ENCODE measurements at places on chromosomes 5 and 9. TPM values are rescaled to one million over a fixed set of nuclear protein-coding genes. Genes with fewer than 3 reads are reported as not detected.

Gene RGP1
- polyA plus RNA-seq: 21.9 TPM

Gene CDH9
- 6.2 TPM for polyA plus RNA-seq

Gene TSLP
- polyA plus RNA-seq: 0.14 TPM

Gene DOCK2
- polyA plus RNA-seq: 5.8 TPM

Gene ARL14EPL
- polyA plus RNA-seq: not detected

DNA sequence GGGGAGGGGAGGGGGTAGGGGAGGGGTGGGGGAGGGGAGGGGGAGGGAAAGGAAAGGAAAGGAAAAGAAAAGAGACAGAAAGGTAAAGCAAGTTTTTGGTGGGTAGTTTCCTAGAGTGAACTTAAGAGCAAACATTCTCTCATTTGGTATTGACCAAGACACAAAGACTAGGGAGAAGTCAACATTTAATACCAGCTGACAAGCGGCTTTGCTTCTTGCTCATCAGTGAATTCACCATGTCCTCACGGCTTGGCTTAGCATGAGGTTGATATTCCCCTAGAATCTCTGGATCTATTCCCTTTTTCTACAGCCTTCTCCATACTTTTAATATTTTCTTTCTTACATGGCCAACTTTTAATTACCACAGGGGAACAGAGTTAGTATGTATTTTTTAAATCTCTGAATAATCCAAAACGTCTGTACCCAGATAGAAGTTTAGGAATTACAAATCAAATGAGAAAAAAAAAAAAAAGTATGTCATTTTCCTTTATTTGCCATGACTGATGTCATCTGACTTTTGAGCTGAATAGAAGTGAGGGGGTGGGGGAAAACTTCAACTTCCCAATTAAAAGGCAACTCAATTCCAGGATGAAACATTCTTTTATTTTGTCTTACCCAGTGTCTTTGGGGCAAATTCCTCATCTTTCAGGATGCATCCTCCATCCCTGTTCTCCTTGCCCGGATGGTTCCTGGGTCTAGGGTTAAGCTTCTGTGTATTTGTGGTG lies 40.1 kb upstream of the GLIS3 start:
- H3K4me1 ChIP-seq: no peaks in the 10 kb centered on the region
- H3K36me3 ChIP-seq: no peaks in the 10 kb centered on the region
- H3K27ac ChIP-seq: no peak overlapping the region
- H3K4me3 ChIP-seq: no peak overlapping the region

DNA sequence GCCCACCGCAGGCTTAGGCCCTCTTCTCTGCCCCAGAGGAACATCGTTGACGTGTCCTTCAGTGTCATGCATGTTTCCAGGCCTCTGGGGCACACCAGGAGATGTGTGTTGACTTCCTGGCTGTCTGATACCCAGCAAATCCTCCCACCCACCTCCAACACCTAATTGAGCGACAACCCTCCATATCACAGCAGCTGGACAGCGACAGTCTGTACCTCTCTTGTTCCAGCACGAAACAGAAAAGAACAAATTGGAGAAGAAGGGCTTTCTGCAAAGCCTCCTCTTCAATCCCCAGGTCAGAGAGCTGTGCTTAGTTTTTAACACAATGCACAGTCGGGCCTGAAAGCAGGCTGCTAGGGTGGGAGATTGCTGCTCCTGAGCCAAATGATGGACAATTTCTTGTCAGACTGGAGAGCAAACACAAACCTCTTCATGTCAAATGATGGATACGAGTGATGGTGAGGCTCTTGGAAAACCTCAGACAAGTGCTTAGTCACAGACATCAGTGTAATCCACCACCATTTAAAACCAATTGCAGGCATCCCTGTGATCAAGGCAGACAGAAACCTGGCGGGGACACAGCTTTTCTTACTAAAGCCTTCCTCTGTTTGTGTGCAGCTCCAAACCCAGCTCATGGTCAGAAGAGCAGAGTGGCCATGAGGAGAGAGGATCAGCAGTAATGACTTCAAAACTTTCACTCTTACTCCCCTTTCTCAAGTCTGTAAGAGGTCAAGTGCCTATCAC lies 110.6 kb downstream of the EBF1 start:
- H3K27ac ChIP-seq: no peak overlapping the region
- H3K4me3 ChIP-seq: no peak overlapping the region
- H3K36me3 ChIP-seq: no peaks in the 10 kb centered on the region
- no peaks in the 10 kb centered on the region for H3K27me3 ChIP-seq
- no peak for DNase-seq

GRCh38 chr9:97845763-97846162 lies 7.3 kb upstream of the FOXE1 start:
- H3K27ac ChIP-seq: no peak overlapping the region

- H3K27me3 ChIP-seq: no peaks in the 10 kb centered on the region
- H3K4me1 ChIP-seq: peaks cover 2% of the 10 kb centered on the region
- no peak for DNase-seq
- H3K36me3 ChIP-seq: no peaks in the 10 kb centered on the region
These were observed 42.1 kb upstream of the DAB2 start for GRCh38 chr5:39466846-39467245.

DNA sequence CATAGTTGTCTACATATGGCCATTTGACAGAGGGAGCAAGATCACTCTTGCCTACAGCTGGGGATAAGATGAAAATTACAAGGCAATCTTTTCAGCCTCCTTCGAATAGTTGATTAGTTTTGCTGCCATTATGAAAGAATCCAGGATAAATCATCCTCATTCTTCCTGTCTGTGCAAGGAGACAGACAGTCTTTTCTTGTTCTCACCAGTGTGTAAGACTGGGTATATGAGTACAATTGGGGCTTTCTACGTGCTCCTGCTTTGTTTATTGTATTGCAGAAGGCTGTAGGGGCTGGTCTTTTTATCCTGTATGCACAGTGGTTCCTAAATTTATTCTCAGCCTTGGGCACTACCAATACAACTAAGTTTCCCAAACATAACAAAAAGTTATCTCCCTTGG lies 76.8 kb downstream of the SPEF2 start:
- H3K4me1 ChIP-seq: peaks cover 3% of the 10 kb centered on the region
- no peaks in the 10 kb centered on the region for H3K36me3 ChIP-seq

GRCh38 chr5:35483191-35483590 lies 134.5 kb upstream of the SPEF2 start:
- H3K27me3 ChIP-seq: no peaks in the 10 kb centered on the region
- no peaks in the 10 kb centered on the region for H3K36me3 ChIP-seq
- no peaks in the 10 kb centered on the region for H3K4me1 ChIP-seq
- no peak for DNase-seq
- H3K27ac ChIP-seq: peak overlapping the region; percentile 12

DNA sequence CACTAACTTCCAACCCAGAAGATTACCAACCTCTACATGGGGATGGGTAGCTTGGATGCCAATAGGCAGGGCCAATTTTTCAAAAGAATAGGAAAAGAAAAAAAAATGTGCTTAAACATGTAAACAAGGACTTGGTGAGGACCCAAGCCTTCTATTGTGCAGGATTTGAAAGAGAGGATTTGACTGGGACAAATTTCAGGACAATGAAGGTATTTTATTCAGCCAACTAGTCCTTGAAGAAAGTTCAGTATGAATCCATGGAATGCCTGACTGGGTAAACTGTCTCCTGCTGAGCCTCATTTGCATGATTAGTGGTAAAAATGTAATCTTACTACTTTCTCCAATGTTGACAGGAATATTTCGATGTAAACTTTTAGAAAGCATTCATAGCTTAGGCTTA lies 192.5 kb upstream of the RORB start:
- no peak overlapping the region for H3K4me3 ChIP-seq
- no peaks in the 10 kb centered on the region for H3K36me3 ChIP-seq
- H3K4me1 ChIP-seq: no peaks in the 10 kb centered on the region
- no peak for DNase-seq

DNA sequence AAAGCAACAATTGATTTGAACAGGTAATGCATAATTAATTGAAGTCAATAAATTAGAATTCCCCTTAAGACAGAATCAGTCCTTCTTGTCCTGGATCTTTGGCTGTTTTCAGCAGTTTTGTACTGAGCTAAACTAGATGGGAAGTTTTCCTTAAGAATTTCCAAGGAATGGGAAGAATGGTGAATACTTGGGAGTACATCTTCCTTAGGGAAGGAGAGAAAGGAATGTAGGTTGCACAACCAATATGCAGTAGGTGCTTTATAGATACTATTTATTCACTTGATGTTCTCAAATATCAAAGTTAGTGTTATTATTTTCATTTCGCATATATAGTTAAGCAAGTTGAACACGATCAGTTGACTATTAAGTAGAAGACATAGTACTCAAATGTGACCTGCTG lies 183.5 kb upstream of the MAP1B start:
- DNase-seq: no peak
- no peaks in the 10 kb centered on the region for H3K27me3 ChIP-seq
- H3K4me3 ChIP-seq: no peak overlapping the region
- H3K27ac ChIP-seq: no peak overlapping the region
- peaks cover 4% of the 10 kb centered on the region for H3K4me1 ChIP-seq

GRCh38 chr5:59357381-59357977 lies 536.0 kb downstream of the PDE4D start:
- H3K27ac ChIP-seq: no peak overlapping the region
- no peaks in the 10 kb centered on the region for H3K36me3 ChIP-seq
- H3K4me3 ChIP-seq: no peak overlapping the region
- H3K4me1 ChIP-seq: peaks cover 4% of the 10 kb centered on the region

DNA sequence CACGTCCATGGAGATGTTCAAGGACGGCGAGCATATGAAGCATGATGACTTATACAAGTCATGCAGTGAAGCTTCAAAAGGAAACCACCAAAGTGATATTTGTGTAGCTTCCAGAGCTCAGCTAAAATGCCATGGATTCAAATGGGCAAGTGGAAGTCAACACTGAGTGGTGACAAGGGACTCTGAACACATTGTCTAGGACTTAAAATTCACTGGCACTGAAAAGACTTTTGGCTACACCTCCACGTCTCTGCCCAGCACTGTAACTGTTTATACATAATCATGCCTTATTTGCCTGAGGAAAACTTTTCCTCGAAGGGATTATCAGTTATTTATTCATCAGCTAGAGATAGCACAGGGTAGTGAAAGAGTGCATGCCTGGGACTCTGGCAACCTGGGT lies 15.2 kb downstream of the CTXN3 start:
- DNase-seq: no peak
- H3K36me3 ChIP-seq: no peaks in the 10 kb centered on the region
- H3K4me3 ChIP-seq: no peak overlapping the region
- H3K27ac ChIP-seq: no peak overlapping the region

GRCh38 chr5:145854651-145855258 lies 18.1 kb downstream of the GRXCR2 start:
- no peak overlapping the region for H3K4me3 ChIP-seq
- H3K27me3 ChIP-seq: no peaks in the 10 kb centered on the region
- DNase-seq: no peak
- no peaks in the 10 kb centered on the region for H3K36me3 ChIP-seq
- peaks cover 10% of the 10 kb centered on the region for H3K4me1 ChIP-seq

- no peak overlapping the region for H3K27ac ChIP-seq
These were observed 1258.6 kb downstream of the CDH12 start for GRCh38 chr5:21594566-21594965.

- no peak for DNase-seq
- no peak overlapping the region for H3K27ac ChIP-seq
- H3K36me3 ChIP-seq: no peaks in the 10 kb centered on the region
- H3K4me3 ChIP-seq: no peak overlapping the region
These were observed 901.7 kb downstream of the TLE1 start for GRCh38 chr9:80787636-80788035.

Measured in spinal cord (tissue), 10 donors.